ENCODE measurements at places on chromosomes 6 and 20. TPM values are rescaled to one million over a fixed set of nuclear protein-coding genes. Genes with fewer than 3 reads are reported as not detected.

FNDC11 gene
- 0.89 TPM for total RNA-seq

C20orf141 gene
- total RNA-seq = not detected

ZSCAN23 gene
- 7.4 TPM for total RNA-seq

FOXS1 gene
- 1.1 TPM for total RNA-seq

MTG2 gene
- 15.7 TPM for total RNA-seq
